ENCODE measurements at places on chromosomes 16 and 17.

- DNase-seq = no peak
These were observed 658 bp upstream of the DUSP3 start for GRCh38 chr17:43779145-43780125.

DNA sequence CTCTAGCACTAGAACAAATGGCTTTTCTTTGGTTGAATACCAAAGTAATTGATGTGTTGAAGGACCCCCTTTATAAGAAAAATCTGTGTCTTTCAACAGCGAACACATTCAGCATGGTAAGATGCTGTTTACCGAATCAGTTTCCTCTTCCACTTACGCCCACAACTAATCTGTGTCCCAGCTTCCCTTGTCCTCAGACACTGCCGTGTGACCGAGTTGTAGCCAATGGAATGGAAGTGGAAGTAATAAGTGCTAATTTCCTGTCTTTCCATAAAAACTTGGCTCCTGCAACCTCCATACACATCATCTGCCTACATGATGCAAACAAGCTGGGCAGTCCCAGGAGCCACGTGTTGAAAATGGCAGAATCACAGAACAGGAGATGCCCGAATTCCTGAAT lies 10.4 kb downstream of the CDIPT start:
- DNase-seq = no peak

DNA sequence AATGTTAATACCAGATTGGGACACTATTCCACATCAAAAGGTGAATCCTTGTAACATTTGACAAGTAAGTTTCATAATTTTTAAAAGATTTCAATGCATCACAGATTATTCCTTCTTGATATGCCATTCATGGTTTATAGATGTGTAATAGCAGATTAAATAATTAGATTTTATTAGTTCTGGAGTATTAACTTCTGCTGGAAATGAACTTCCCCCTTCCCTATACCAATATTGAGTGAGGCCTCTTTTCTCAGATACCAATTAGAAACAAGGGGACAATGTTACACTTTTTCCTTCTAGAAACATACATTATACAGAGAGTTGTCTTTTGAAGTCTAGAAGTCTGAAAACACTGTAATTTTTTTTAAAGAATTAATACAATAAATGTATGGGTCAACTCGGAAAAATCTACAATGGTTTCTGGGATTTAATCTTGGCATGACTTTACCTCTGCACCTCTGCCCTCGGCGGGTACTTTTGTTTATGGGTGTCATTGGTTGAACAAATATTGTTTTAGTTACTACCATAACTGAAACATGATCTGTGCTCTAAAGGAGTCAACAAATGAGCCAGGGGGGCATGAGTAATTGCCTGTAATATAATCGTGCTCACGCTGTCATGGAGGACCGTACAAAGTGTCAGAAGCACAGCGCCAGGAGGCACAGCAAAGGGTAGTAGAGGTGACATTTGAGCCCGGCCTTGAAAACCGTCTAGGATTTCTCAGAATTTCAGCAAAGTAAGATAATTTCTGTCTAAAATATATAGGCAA lies 8.2 kb downstream of the LRRC37B start:
- DNase-seq = no peak

DNA sequence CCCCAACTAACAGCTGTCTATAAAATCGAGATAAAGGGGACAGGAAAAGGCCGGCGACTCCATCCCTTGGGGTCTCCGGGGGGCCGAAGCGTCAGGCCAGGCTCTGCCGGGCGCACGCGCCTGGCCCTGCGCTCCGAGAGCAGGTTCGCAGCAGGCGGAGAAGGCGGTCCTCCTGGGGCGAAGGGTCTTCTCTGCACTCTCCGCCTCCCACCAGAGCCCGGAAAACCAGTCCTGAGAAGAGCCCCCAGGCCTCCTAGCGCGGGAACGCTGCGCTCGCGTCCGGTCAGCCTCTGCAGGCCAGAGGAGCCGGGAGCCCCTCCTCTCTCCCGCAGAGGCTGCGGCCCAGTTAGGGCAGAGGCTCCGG lies 5.1 kb downstream of the FOXF1 start:
- DNase-seq = no peak

- no peak for DNase-seq
These were observed 34.4 kb upstream of the USP7 start for GRCh38 chr16:8998108-8998507.

DNA sequence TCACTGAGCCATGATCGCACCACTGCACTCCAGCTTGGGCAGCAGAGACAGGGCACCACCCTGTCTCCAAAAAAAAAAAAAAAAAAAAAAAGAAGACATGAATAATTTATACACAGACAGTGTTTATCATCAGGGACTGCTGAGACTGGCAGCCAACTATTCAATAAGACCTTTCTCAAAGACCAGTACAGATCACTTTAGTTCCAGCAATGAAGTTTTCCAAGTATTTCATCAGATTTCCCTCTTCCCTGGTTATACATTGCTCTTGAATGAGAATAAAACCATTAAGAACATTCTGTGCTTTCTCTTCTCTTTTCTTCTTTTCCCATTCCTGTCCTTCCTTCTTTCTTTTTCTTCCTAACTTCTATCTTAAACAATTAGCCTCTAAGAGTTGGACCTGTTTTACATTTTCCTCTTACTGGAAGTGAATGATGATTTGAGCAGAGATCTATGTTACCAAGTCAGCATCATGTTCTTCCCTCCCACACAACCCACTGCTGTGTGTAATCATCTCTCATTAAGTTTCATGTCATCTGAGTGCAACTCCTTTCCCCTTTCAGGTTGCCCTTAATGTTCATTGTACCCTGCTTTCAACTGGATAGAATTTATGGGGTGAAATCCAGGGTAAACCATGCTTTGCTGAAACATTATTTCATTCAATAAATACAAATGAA lies 35.9 kb upstream of the SMIM36 start:
- no peak for DNase-seq

GRCh38 chr17:31561469-31562375 lies 170.2 kb downstream of the RAB11FIP4 start:
- no peak for DNase-seq

GRCh38 chr16:85344502-85345128 lies 232.3 kb upstream of the CIBAR2 start:
- no peak for DNase-seq

DNA sequence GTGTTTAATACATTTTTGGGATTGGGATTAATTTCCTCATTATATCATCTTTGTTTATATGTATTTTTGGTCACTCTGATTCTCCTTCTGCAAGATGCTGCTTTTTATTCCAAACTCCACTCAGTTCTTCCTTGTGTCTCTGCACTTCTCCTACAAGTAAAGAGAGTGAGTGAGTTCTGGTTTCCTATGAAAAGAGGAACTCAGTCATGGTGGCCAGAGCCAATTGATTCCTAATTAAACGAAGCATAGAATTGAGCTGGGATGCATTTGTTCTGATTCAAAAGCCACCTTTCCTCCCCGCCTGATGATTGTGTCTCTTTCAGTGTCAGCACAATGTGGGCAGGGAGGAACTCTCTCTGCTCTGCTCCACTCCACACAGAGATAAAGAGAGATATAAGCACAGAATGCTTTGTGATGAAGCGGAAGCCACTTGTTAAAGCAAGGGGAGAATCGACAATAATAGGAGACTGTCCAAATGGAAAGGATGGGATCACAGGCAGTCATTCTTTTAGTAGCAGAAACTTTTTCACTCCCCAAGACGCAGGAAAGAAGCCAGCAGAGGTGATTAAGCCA lies 121.3 kb upstream of the GOT2 start:
- no peak for DNase-seq

DNA sequence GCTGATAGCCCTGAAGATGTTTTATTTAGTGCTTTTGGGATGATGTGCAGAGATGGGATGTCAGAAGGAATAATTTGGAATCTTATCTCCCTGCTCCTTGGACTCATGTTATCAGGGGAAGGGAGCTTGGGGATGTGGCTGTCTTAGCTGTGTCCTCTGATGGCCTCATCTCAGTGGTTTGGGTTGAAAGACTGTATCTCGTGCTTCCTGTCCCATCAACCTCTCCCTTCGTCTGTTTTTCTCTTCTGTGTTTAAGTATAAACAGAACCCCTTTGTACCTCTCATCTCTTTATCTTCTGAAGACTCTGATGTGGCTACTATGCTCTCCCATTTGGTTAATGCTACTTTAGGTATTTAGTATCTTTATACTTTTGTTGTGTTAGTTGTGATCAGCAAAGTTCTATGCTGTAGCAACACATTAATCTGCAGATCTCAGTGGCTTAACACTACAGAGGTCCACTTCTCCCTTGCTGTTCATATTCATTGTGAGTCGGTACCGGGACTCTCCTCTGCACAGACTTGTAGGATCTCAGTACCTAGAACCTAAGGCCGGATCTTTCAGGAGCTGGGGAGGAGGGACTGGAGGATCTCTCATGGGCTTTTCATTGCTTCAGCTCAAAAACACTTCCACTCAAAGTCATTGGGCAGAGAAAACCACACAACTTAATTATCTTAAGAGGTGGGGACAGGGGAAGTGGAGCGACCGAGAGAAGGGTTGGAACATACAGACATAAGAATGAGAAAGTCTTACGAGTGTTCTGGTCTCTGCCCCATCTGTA lies 28.8 kb downstream of the PRKCA start:
- DNase-seq = no peak

DNA sequence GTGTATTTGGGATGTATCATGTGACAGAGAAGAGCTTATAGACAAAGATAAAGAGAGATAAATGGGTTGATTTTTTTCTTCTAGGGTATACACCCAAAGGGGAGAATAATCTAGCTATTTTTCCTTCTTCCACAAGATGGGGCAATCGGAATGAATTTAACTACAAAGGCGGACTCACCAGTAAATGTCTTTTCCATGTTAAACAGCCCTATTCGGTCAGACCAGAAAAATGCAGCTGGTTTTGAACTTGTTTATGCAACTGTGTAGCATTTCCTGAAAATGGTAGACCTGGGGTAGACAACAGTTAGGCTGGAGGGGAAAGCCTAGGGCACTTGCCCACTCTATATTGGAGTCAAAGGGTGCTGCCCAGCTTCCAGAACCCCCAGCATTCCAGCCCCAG lies 477.1 kb downstream of the TOX3 start:
- no peak for DNase-seq

DNA sequence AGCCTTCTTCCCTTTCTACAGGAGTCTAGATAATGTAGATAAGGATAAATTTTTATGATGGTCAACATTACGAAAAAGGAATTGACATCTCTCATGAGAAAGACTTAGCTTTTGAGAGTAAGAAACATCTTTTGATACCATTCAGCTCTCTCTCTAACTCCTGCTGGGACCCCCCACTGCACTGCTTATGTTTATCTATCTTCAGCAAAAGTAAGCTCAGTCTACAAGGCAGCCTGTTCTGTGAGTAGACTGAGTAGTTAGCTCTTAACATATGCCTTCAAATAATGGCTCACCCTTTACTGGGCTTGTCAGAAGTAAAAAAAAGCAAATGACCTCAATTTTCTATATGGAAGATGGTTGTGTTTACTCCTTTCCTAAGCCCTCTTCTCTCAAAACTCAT lies 372.2 kb upstream of the CDH11 start:
- no peak for DNase-seq

- no peak for DNase-seq
These were observed 39.1 kb downstream of the CPNE2 start for GRCh38 chr16:57131351-57131970.

- no peak for DNase-seq
These were observed 12.2 kb downstream of the CD300LD start for GRCh38 chr17:74579900-74580299.

- no peak for DNase-seq
These were observed 16.4 kb upstream of the HAP1 start for GRCh38 chr17:41750862-41751261.

- no peak for DNase-seq
These were observed 190.4 kb downstream of the SALL1 start for GRCh38 chr16:50960517-50961202.

DNA sequence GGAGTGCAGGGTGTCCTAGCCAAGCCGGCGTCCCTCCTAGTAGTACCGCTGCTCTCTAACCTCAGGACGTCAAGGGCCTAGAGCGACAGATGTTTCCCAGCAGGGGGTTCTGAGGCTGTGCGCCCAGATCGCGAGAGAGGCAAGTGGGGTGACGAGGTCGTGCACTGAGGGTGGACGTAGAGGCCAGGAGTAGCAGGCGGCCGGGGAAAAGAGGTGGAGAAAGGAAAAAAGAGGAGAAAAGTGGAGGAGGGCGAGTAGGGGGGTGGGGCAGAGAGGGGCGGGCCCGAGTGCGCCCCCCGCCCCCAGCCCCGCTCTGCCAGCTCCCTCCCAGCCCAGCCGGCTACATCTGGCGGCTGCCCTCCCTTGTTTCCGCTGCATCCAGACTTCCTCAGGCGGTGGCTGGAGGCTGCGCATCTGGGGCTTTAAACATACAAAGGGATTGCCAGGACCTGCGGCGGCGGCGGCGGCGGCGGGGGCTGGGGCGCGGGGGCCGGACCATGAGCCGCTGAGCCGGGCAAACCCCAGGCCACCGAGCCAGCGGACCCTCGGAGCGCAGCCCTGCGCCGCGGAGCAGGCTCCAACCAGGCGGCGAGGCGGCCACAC lies at the start of gene MMP2:
Gene MMP2, plus strand, starts transcription at position 372 of the 603 bp plus-strand sequence. CDS start 282 bp downstream, outside the sequence.
- DNase-seq = no peak

GRCh38 chr16:25941800-25942499 lies 250.2 kb downstream of the HS3ST4 start:
- DNase-seq = no peak

- DNase-seq = no peak
These were observed 20.9 kb downstream of the IRX3 start for GRCh38 chr16:54265575-54266107.

- no peak for DNase-seq
These were observed 101.7 kb downstream of the CHD9 start for GRCh38 chr16:53156516-53156915.

DNA sequence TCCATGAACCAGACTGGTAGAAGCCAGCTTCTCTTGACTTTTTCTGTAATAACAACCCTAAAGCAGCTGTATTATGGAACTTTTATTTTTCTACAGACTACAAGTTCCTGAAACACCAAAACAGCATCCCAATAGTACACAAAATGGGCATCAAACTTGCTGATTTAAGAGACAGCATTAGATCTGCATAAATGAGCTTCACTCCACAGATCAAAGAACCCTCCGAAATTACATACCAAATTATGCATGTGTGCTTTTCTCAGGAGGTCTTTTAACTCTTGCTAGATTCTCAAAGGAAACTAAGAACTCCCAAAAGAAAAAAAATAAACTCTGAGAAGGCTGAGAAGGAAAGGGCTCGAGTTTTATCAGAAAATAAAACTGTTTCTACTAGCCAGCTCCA lies 12.3 kb downstream of the UBE2G1 start:
- DNase-seq = no peak

GRCh38 chr16:53484542-53484941 lies 18.5 kb downstream of the AKTIP start:
- no peak for DNase-seq

DNA sequence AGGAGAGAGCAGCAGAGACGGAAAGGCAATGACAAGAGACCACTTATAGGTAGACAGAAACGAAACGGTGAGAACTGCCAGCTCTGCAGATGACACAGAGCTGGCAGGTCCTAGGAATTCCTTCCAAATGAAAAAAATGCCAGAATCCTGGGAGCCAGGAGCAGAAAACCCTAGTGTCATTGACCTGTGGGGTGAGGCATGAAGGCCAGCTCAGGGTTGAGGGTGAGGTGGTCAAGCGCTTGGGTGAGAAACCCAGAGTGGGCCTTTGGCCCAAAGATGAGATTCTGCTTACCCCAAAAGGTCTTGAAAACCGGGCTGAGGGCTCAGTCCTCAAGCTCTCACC lies 9.2 kb downstream of the HIC1 start:
- DNase-seq = no peak

GRCh38 chr17:7431231-7431630 lies 2.6 kb downstream of the SPEM3 start:
- DNase-seq = no peak

- DNase-seq = no peak
These were observed 21.5 kb upstream of the TNS4 start for GRCh38 chr17:40522961-40523310.

Data from activated CD4-positive, alpha-beta T cell treated with anti-CD3 and anti-CD28 coated beads for 24 hours (primary cell).